ENCODE measurements at places on chromosomes 7 and 10.

DNA sequence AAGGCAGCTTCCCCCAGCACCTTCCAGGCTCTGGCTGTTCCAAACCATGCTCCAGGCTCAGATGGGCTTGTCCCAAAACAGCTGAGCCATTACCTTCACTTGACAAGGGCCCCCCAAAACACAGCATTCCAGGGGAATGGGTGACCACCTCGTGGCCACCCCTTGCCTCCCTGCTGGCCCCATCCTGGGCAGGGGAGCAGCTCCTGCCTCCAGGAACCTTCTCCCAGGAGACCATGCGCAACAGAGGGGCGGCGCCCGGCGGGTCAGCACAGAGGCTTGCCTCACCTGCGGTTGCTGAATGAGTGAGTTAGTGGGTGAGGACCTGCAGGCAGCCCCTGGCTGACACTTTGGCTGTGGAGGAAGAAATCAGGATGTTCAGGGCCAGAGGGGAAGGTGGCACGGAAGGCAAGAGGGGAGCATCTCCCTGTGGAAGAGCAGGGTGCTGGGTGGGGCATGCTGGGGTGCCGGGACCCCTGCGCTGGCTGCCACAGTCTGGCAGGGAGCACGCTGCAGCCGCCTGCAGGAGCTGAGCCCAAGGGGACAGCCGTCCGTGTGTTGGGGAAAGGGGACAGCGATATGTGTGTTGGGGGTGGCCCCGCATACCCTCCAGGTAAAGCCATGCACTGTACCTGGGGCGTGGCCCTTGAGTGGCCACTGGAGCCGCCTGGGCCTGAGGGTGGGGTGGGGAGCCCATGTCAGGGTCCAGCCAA is 54.7 kb downstream of the PWWP2B start:
- DNase-seq = no peak

DNA sequence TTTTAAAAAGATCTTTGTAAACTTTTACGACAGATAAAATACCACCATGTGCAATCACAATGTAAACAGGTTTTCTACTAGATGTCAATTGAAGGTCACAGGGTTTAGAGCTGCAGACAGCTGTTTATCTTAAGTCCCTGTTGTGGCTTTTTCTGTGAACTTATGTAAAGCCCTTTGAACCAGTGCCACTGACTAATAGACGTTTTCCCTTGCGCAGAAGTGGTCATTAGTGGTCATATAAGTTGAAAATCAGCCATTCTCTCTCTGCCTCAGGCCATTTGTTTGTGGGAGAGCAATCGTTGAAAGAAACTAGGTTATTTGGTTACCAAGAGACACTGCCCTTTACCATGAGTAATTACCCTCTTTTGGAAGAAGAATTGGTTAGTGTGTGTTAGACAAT is 23.9 kb downstream of the CACNB2 start:
- no peak for DNase-seq

- peak; percentile 42 for DNase-seq
Observed at GRCh38 chr7:150401424-150401790, 22.3 kb downstream of the ZNF775 start.

- DNase-seq = peak; percentile 43
Observed at GRCh38 chr10:87092861-87093631, 1.6 kb downstream of the GLUD1 start.

GRCh38 chr7:150345012-150345411 is 3.6 kb upstream of the RARRES2 start:
- DNase-seq = no peak

DNA sequence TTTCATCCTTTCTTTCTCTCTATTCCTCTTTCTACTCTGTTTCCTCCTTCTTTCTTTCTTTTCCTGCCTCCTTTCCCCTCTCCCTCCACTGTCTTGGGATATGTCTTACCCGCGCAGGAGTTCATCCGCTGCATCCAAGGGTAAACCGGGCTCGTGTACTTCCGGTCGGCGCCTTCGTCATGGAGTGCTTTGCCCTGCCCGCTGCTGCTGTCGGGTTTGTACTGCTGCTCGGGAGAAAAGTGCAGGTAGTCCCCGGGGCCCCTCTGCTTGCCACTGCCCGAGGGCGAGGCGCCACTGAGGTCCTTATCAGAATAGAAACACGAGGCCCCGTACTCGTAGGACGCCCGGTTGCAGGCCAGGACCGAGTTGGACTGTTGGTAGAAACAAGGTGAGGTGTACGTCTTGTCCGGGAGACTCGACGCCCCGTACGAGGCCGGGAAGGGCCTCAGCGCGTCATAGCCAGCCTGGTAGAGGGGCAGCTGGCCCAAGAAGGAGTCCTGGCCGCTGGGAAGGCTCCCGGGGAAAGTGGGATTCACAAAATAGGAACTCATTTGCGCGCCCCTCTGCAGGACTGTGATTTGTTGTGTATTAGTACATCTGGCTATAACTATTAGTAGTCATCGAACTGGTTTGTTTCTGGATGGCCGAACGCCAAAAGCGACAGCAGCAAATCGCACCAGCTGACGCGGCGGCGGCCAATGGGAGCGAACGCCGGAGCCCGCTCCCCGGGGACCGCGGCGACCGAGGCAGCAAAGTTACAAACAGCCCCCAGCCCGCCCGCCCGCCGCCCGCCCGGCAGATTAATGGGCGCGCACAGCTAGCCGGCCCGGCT is at the start of gene HOXA6:
Gene HOXA6, minus strand, starts transcription at position 576 of the 832 bp plus-strand sequence. Its CDS starts 25 bp downstream, at position 551.
- no peak for DNase-seq

- no peak for DNase-seq
Observed at GRCh38 chr7:36810489-36810888, 86.2 kb upstream of the AOAH start.

DNA sequence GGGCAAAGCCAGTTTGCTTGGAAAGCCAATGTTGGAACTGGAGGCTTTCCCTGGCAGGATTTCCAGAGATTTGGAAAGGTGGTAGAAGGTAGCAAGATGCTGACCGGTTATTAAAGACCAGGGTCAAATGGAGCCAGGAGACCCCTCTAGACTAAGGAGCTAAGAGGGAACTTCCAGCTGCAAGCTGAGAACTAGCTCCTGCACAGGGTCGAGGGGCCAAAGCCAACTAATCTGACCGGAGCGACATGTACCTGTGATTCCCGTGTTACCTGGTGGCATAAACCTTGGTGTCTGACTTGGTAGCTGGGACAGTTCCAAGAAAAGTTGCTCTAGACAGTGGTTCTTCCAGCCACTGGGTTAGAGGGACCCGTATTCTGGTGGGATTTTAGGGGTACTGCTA is 41.8 kb downstream of the SPDYE5 start:
- DNase-seq = no peak

DNA sequence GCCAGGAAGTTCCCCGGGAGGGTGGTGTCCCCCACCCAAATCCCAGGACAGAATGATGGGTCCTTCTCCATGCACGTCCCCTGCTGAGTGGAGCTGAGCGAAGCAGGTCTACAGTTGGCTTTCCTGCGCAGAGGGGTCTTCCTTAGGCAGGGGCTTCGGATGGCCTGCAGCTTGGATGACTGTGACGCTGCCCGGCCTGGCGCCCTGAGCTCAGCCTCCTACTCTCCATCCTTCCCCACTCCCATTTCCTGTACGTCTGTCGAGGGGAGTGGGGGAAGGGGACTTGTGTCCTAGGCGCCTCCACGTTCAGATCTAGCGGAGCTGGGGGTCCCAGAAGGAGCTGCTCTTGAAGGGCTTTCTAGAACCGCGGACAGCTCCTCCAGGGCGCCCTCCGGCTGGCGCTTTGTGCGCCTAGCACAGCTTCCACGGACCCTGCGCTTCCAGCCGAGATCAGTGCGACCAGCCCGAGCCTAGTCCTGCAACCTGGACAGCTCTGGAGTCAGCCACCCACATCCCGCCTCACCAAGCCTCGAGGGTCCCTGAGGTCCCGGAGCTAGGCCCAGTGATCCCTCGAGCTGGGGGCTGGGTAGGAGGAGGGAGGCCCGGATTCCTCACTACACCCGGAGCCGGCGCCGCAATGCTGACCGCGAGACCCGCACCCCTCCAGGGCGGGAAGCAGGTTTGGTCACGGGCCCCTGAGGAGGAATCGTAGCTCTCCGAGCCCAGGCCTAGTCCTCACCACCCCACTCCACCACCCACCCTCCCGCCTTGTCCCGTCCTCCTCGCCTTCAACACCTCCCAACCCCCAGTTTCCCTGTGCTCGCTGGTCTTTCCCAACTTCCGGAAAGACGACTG is 1.9 kb downstream of the GRID1 start:
- peak; percentile 39 for DNase-seq

DNA sequence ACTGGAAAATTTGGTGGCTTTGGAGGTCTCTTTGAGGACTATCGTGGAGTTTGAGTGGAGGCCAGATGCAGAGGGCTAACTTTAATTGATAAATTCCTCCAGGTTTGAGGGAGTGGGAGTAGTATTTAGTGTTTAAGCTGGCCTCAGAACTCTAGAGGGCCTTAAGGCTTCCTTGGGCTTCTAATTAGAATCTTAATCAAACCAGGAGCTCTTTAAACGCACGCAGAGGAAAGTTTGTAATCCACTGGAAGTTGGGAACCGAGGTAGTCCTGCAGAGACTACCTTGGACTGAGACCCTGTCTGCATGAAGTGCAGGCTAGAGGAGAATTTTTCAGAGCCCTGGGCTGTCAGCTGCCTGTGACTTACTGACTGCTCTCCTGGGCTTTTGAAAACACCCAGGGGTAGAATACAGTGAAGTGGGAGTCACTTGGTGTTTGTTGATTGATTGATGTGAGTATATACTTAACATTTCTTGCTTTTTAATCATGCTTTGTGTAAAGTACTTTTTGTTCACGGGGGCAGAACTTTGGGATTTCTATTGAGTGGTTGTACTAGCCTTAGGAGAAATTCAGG is 5.9 kb downstream of the SPAG6 start:
- DNase-seq = no peak

DNA sequence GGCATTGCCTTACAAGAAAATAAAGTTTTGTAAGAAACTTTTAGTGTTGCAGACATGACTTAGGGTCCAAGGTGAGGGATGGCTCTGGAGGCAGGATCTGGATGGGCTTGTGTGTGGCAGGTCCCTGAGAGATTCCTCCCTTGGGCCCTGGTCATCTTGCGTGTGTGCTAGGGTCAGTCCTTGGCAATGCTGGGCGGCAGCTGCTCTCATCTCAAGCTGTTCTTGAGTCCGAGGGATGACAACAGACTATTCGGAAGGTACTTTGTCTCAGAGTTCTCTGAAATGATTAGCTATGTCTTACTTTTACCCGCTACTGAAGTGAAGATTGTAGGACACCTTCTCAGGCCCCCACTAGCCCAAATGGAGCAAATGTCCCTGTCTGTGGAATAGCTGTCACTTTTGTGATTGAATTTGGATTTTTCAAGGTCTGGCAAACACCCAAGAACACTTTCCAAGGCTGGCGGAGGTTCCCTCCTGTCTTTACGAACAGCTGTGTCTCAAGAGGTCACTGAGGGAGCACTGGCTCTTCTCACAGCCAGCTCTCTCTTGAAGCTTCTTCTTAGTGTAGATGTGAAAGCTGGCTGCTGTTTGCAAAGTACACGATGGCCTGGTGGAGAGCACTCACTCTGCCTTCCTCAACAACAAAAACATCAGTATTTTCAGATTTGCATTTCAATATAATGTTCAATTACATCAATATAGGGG is 253.6 kb downstream of the STK31 start:
- DNase-seq = no peak

DNA sequence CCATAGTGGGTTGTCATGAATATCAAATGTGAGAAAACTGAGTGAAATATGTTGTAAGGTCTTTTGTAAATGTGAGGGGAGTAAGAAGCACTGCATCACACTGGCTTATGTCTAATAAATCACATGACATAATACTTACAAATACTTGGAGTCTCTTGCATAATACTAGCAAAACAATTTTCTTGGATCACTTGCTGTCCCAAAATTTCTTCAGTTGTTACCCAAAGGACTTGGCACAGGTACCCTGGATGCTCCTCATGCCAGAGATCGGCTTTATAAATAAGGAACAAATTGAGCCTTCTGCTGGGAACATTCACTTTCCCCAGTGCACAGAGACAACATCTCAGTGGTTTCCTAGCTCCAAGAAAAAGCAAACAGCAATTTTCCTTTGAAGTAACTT is 5.0 kb upstream of the LRIT2 start:
- no peak for DNase-seq

DNA sequence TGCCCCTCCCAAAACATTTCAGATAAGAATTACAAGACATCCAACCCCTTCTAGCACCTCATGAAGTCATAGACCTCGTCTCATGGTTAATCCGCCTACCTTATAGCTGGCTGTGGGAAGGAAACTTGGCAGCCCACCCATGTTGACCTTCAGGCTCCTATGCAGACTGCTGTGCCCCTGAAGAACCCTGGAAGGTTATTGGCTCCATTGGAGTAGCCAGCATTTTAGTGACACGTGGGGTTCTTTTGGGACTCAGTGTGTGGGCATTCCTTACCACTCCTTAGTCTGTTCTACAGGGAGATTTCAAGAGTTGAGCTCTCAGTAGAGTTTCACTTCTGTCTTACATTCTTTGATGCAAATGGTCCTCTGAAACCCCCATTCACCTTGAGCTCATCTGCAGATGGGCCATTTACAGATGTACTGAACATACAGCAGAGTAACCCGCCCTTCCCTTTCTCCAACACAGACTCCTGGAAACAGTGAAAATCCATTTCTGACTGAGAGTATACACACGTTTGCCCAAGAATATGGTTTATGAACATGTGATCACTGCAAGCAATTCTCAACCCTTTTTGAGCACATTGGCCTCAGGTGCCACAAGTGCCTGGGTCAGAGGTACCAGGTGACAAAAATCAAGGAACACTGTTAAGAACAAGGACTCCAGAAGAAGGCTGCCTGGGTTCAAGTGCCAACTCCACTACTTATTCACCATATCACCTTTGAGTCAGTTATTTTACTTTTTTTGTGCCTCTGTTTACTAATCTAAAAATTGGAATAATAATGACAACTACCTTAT is 54.0 kb upstream of the HECW1 start:
- no peak for DNase-seq

DNA sequence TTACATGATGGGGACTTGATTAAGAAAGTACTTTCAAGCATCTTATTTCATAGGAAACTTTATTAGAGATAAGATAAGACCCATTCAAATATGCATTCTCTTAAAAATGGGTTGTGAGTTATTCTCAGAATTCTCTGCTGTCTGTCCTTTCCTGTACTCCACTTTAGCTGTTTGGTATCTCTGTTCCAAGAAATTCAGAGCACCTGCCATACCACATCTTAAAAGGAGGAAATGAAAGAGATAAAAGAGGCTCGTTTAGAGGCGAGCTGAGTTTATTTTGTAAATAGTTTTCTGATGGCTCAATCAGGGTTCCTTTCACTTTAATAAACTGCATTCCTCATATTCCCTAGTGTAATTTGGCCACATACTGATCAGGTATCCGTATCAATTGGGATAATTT is 87.2 kb downstream of the MDFIC start:
- no peak for DNase-seq

DNA sequence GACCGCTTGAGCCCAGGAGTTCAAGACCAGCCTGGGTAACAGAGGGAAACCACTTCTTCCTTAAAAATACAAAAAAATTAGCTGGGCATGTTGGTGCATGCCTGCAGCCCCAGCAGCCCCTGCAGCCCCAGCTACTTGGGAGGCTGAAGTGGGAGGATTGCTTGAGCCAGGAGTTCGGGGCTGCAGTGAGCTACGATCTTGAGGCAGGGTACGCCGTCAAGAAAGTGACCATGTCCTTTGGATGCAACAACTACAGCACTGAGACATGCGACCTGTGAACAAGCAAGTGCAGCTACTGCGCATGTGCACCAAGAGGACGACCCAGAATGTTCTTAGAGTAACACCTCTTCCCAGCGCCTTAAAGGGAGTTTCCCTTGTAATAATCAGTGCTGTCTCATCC is 66.6 kb upstream of the ZNF479 start:
- no peak for DNase-seq

- DNase-seq = no peak
Observed at GRCh38 chr7:42476255-42476654, 239.2 kb upstream of the GLI3 start.

- DNase-seq = no peak
Observed at GRCh38 chr7:35521941-35522340, 173.0 kb downstream of the HERPUD2 start.

GRCh38 chr7:107644309-107644974 is 16.2 kb upstream of the SLC26A4 start:
- DNase-seq = no peak
